NCI-H2171 (cell line): ENCODE measurements at places on chromosomes 2 and 18.

DNA sequence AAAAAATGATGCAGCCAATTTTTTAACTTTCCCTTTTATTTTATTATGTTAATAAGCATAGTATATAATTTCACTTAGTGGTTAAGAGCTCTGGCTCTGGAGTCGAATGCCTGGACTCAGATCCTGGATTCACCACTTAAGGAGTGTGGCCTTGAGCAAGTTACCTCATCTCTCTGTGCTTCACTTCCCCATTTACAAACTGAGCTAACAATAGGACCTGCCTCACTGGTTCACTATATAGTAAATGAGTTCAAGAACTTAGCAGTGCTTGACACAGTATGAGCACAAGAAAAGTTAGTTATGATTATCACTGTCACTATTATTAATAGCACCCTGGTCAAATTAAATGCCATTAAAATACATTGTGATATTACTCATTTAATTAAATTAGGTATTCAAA lies 30.6 kb downstream of the SCN3A start:
- DNase-seq, result no peak

- no peak for DNase-seq
Observed at GRCh38 chr2:77797088-77797487, 274.9 kb upstream of the LRRTM4 start.

- DNase-seq, result peak; percentile 94
Observed at GRCh38 chr2:204544961-204545860, at the start of gene PARD3B. PARD3B (plus strand) TSS chr2:204545475; CDS start chr2:204546000, 525 bp downstream.

DNA sequence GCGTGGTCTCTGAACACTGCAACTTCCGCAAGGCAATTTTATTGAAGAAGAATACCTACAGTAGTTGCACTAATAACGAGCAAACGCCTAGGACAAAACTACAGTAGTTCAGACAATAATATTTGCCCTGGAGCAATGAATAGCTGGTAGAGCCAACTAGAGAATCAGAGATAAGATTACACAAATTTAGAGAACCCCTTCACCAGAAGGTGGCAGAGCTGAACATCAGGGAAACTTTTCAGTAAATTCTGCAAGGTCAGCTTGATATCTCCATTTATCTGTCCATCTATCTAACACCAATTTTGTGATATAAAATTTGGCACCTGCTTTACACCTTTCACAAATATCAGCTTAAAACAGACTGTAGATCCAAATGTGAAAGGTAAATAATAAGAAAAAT lies 43.8 kb downstream of the CDH19 start:
- DNase-seq, result no peak

DNA sequence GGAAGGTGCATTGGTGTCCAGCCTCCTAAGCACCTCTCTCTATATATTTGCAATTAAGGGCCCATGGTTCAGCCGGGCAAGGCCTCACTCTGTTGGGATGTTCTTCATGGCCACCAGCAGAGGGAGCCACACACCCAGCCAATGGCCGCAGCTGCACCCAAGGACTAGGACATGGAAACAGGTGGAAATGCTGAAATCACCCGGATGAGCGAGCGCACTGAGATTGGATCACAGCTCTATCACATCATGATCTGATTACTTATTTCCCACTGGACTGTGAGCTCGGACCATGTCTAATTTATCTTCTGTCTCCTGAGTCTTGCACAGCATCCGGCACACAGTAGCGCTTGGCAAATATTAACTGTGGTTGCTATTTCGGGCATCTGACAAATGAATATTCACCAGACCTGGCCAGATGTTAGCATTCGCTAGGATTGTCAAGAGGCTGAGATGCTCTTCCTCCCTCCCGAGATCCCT lies 31.2 kb downstream of the KIF3C start:
- DNase-seq, result peak; percentile 78

GRCh38 chr2:180655842-180656454 lies 324.5 kb upstream of the UBE2E3 start:
- no peak for DNase-seq

DNA sequence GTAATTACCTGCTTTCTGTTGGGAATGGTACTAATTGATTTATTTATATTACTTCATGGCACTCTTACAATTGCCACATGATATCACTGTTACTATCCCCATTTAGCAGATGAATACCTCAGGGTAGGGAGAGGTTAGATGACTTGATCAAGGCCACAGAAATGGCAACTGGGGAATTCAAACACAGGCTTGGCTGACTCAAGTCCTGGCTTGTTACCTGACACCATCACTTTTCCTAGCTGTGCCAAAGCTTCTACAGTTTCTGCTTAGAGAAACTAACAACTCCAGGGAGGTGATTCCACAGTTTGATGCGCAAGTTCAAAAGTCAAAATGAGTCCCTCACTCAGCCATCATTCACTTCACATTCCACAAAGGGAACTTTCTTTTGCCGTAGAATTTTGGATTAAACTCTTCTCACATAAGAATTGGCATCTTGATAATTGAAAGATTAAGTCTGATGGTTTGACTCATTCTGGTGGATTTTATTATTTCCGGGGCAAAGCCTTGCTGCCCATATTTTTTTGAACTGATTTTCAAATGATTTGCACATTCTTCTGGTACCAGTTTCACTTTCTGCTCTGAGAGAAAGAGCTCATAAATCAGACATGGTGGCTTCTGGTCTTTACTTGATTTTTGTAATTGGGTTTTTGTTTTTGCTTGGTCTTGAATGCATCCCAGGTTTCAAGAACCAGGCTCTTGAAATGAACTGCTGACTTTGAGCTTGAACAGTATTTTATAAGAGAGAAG lies 656.8 kb downstream of the BCL11A start:
- DNase-seq, result no peak

GRCh38 chr18:60698901-60699300 lies 326.3 kb upstream of the MC4R start:
- DNase-seq, result no peak

DNA sequence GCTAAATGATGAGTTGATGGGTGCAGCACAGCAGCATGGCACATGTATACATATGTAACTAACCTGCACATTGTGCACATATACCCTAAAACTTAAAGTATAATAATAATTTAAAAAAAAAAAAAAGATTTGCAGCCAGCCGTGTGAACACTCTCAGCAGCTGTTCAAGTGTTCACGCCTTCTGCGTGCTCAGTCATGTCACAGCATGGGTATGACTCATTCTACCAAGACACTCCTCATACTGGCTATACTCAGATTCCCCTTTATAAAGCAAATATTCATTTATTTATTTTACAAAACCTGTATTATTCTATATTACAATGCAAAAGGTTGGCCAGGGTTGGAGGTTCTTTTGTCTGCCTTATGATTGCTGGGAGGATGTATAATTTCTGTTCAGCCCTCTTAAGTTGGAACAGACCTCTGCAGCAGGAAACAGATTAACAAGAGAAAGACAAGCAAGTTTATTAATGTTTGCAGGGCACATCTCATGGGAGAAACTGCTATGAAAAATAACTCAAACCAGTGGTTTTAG lies 1230.6 kb upstream of the CHAC2 start:
- DNase-seq, result peak; percentile 9

GRCh38 chr2:23350041-23350791 lies 34.8 kb upstream of the KLHL29 start:
- DNase-seq, result peak; percentile 8

DNA sequence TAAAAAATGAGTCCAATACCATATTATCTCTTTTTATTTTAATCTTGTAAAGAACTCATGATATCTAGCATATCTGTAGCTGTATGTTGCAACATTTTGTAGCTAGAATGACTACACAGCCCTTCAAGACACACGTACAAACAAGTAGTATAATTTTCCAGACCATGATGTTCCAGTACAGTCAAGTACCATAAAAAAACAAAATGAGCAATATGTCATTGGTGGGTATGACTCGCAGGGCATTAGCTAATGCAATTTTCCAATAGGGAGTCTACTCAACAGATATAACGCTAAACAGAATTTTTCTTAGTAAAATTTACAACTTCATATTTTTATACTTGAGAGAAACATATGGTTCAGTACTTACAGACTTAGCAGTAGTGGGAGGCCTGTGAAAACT lies 53.6 kb upstream of the UGP2 start:
- DNase-seq, result no peak

DNA sequence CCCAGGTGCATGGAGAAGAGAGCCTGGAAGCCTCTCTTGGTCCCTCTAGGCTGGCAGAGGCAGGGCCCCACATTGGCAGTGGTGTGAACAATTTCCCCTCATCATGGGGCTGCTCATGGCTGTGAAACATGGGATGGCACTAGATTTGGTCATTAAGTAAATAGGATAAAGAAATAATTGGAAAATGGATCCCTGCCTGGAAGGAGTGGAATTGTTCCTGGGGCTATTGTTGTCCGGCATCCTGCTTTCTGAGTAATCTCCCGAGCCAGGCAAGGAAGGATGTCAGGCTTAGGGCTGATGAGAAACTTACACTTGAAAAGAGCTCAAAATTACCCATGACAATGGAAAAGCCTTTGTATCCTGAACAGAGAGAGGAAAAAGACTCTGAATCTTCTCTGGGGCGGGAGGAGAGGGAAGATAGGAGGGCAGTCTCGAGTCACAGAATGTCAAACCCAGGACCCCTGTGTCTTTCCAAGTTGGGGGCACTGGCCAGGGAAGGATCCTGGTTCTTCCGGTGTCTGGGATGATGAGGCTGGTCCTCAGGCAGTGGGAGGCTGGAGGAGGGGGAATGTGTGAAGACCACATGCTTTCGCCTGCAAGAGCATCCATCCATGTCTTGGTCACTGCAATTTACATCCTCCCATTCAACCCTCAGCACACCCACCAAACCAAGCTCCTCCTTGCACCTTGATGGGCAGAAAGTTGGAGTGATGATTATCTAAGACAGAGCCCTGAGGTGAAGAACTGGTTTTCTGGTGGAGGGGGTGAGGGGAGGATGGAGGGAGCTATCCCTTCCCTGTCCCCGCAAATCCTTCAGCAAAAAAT lies 27.1 kb upstream of the STEAP3 start:
- no peak for DNase-seq

DNA sequence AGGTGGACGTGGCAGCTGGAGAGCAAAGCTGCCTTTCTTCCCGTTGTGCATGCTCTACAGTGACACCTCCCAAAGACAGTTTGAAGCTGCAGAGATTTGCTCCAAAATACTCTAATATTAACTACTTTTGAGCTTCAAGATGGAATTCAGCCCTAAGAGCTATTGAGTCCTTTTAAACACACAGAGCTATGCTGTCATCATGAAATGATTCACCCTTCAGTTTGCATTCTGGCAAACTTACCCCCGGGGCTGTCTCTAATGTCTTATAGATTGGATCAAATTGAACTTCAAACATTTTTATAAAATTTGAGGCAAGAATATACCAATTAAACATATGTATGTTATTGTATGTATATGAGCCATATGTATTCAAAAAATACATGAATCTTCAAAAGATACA lies 110.7 kb upstream of the EFEMP1 start:
- no peak for DNase-seq

DNA sequence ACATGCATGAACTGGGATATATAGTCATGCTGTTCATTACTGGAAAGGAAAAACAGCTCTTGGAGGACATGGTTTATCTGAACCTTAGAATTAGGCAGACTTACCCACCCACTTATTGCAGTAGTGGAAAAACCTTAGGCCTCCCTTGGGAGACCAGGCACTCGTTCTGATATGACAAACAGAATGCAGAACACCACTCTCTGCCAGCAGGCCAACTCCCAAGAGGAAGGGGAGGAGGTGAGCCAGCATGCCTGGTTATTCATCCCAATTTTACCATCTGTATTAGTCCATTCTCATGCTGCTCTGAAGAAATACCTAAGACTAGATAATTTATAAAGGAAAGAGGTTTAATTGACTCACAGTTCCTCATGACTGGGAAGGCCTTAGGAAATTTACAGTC lies 17.5 kb downstream of the C18orf63 start:
- peak; percentile 4 for DNase-seq

- DNase-seq, result no peak
Observed at GRCh38 chr2:189527041-189527750, 53.4 kb downstream of the SLC40A1 start.

DNA sequence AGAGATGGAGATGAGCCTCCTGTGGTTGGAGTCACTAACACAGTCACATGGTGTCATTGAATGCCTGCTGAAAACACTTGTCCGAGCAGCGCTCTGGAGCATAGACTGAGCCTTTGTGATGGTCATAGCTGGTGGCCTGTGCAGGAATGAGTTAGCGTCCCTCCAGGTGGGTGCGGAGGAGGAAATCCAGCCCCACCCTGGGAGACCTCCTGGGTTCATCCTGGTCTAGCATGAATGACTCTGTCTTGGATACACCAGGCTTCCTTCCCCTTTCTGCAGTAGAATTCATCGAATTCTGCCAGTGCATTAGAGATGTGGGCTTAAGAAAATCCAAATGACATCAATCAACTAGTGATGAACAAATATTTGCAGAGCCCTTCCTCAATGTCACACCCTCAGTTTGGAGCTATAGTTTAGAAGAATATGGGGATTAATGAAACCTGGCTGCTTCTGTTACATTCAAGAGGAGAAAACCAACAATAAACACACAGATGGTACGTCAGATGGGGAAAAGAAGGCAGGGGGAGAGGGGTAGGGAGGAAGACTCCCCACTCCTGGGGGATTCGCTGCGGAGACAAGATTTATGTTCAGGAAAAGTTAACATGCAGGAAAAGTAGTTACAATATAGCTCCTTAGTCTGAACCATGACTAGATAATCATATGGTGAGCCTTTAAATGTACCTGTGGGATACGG lies 136.7 kb downstream of the DDX1 start:
- DNase-seq, result no peak

DNA sequence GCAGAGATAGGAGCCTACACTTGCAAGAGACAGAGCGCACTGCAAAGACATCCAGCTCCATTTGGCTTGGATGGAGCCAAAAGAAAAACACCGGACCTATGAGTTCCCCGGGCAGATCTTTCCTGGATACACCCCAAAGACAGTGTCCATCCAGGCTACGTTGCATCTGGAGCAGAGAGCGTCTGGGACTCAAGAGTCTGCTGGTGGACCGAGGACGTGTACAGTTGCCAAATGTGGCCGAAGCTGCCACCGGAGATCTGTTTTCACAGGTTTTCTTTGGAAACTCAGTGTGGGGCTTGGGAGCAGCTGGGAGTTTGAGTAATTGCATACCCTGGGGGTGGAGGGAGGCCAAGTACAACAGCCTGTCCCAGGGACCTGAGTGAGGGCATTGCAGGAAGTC lies 192.3 kb upstream of the OSR1 start:
- no peak for DNase-seq

GRCh38 chr18:9321736-9322135 lies 12.8 kb upstream of the TWSG1 start:
- DNase-seq, result no peak

GRCh38 chr2:223560749-223561435 lies 41.3 kb downstream of the SCG2 start:
- no peak for DNase-seq

GRCh38 chr2:37625796-37626571 lies 45.5 kb downstream of the CDC42EP3 start:
- no peak for DNase-seq

DNA sequence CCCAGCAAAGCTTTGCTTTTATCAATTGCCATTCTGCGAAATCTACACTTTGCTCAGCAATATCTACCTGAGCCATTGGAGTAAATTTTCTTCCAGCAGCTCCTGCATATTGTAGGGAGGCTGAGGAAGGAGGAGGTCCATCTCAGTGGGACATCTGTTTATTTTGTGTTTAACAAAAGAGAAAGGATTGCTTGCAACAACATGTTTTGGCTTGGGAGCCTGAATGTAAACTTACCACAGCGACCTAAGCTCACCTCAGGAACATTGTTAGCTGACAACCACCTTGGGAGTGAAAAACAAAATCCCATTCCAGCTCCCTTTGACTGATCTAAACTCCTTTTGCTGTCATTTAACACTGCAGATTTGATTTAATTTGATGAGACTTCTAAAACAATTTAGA lies 356.1 kb downstream of the SS18 start:
- DNase-seq, result no peak
